Fibroblast of upper back skin (primary cell): ENCODE measurements at places on chromosomes 12 and 14.

DNA sequence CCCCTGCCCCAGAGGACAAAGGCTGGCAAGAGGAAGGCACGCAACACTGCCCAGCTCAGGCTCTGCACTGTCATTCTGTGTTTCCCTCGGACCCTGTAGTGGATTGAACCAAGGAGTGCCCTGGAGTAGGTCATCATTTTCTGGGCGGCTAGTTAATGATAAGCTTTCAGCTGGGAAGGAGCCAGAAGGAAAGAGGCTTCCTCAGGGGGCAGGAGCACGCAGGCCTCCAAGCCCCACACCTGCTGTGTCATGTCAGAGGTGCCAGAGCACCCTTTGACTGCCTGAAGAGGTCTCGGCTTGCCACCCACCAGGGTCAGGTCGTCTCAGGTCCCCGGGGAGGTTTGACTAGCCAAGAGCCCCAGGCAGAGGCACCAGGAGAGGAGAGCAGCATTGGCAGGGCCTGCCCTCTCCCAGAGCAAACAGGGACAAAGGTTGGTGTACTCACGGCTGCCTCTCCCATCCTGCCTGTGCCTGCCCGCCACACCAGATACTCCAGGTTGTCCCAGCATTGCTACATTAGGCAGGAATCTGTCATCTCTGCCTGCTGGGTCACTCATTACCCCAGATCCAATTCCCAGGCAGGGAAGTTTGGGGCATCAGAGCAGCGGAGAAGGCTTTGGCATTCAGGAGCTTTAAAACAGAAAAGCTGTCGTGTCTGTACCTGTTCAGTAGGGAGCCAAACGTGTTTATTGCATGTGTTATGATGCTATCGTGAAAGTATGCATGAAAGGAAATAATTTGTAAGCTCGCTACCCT, 33.5 kb upstream of the ATP2A2 start:
- no peak for DNase-seq

DNA sequence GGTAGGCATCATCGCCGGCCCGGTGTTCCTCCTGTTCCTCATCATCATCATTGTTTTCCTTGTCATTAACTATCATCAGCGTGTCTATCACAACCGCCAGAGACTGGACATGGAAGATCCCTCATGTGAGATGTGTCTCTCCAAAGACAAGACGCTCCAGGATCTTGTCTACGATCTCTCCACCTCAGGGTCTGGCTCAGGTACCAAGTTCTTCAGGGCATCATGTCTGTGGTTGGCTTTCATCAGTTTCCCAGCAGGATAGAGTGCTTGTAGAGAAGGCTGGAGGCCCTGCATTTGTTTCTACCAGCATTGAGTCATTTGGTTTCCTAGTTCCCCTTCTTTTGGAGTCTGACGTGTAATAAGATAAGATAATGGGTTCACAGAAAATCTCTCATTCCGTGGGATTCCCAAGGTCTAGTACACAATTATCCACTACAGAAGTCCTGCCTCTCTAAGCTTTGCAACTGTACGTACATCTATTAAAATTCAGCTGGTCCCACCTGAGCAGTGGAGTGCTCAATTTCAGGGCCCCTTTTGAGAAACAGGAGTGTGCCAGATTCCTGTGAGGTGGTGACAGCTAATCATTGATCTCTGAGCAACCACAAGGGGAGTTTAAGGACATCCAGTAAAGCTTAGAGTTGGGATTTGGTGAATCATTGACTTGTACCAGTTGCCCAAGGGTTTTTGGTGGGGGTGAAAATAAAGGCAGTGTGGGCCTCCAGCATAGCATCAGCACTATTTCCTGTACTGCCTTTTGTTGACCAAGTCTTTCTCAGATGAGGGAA, 25.1 kb downstream of the ACVR1B start:
- peak; percentile 83 for DNase-seq

DNA sequence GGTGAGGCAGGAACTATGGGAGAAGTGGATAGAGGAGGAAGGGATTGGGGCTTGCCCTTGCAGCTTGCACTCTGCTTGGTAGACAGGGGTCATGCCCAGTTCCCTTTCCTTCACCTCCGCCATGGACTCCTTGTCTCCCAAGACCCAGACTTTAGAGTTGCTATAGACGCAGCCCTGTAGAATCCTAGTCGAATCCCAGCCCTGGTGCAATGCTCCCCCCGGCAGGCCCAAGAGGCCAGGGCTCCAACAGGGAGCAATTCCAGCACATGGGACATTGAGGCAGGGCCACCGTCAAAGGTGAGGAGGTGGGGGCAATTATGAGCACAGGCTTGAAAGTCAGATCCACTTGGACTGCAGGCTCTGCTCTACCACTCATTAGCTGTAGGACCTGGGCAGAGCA, 29.5 kb upstream of the BCDIN3D start:
- no peak for DNase-seq

GRCh38 chr14:41749429-41749828, 142.8 kb downstream of the LRFN5 start:
- peak; percentile 67 for DNase-seq

DNA sequence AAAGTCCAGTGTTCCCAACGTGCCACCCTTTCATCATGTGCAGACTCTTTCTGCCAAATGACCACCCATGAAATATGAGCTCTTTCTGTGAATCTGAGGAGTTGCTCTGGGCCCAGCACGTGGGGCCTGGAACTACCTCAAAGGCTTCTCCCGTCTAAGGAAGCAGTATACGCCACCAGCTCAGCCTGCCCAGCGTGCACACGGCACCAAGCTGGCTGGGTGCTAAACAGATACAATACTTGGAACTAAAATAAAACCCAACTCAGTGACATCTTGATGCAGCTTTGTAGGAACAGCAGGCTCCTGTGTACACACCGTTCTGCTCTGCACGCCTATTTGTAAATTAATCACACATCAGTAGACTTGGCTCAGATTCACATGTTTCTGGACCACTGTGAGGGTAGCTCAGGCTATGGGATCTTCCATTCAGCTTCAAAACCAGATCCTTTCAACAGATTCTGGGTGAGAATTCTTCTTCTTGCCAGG, 74.8 kb downstream of the ARL6IP4 start:
- no peak for DNase-seq

- DNase-seq: no peak
Measured at GRCh38 chr14:85519661-85520305, 10.2 kb upstream of the FLRT2 start.

- DNase-seq: no peak
Measured at GRCh38 chr12:105071981-105072380, 12.3 kb downstream of the ALDH1L2 start.

DNA sequence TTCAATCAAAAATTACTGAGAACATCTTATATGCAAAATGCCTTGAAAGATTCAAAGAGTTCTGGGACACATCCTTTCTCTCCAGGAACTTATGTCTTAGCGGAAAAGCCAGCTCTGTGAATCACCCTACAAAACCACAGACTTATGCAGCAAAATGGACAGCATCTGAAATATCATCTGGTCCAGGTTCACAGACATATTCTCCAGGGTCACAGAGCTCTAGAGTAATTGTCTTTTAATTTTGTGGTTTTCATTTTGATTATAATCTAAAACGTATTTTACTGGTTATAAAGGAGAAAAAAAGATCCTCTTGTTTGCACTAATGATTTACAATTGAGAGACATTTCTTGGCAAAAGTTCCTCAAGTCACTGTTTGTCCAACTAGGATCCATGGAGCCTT, 246.2 kb downstream of the MSRB3 start:
- DNase-seq: peak; percentile 94

GRCh38 chr12:100733817-100734593, 60.6 kb upstream of the ANO4 start:
- peak; percentile 10 for DNase-seq

DNA sequence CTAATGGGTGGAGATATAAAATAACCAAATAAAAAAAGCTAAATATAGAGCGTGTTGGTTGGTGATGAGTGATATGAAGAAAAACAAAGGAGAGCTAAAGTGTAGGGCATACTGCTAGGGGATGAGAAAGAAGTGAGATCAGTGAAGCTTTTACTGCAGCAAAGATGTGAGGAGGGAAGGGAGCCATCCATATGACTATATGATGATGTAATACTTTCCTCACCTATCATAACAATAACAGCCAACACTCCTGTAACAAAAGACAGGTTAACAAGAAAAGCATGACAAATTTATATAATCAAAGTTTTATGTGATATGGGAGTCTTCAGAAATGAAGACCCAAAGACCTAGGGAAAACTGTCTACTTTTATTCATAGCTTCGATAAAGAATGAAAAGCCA, 57.4 kb upstream of the LRFN5 start:
- DNase-seq: no peak

- DNase-seq: no peak
Measured at GRCh38 chr14:88791252-88791621, 1.5 kb downstream of the EML5 start.

DNA sequence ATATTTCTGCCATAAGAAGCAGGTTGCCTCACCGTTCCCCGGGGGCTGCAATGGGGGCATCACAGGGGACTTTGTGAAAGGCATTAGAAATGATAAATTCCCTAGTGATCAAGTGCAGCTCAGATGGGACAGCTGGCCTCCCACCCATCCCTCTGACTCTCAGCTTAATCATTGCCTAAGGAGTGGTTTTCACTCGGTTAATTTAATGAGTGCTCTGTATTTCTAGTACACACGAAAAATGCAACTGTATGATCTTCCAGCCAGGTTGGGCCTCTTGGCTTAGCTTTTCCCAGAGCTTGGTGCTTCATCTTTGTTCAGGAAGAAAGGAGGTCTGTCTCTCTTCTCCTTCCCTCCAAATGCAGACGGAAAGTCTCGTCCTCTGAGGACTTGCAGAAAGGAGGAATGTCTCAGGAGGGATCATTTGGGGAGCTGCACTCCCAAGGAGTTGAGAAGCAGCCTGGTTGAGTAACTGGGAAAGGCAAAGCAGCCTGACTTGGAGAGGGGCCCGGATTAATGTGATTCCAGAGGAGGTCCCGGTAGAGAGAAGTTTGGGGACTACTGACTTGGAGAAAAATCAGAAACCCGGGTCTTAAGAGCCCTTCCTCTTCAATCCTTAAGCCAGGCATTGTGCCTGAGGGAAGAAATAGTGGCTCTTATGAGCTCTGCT, 7.2 kb downstream of the CD9 start:
- DNase-seq: peak; percentile 24

DNA sequence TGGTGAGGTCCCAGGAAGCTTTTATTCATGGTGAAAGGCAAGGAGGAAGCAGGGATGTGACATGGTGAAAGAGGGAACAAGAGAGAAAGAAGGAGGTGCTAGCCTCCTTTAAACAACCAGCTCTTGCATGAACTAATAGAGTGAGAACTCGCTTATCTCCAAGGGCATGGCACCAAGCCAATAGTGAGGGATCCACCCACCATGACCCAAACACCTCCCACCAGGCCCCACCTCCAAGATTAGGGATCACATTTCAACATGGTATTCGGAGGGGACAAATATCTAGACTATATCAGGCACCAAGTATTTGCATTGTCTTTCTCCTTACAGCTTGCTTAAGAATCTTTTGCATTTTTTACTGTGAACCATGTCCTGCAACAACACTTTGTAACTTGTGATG, 91.9 kb upstream of the DHRS4 start:
- no peak for DNase-seq

GRCh38 chr14:81273961-81274575, 53.3 kb upstream of the GTF2A1 start:
- no peak for DNase-seq

- no peak for DNase-seq
Measured at GRCh38 chr14:59920378-59920683, 387 bp downstream of the LRRC9 start.

DNA sequence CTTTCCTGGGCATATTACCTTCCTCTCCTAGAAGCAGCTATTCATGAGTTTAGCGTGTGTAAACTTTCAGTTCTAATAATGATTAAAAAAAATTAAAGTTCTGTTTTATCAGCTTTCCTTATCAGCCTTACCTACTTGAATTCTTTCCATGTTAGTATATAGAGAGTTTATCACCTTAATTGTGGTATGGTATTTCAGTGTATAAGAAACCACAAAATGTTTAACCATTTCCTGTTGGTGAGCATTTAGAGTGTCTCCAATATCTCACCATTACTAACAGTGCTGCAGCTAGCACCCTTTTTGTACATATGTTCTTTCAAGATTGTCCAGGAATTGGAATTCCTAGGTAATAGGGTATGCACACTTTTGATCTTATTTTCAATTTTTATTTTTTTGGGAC, 89.5 kb downstream of the FBXO33 start:
- peak; percentile 9 for DNase-seq
